ENCODE measurements at places on chromosomes 12 and 14.

- DNase-seq: peak; percentile 49
These were observed 24.5 kb upstream of the TMCC3 start for GRCh38 chr12:94674835-94675234.

DNA sequence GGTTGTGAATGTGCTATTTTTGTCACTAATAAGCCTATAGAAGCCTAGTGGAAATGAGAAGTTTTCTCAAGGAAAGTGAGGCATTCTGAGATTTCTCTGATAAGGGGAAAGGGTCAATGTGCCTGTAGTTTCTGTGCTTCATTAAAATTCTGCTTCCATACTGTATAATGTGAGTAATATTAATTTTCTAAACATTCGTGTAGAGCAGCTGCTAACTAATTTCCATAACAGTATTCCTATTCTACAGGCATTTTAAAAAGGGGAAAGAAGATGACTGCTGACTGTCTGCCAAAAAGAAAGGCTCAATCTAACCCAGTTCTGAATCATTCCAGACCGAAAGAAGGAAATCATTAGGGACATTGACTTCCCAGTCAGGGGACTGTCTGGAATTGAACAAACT, 293.3 kb upstream of the TMPO start:
- no peak for DNase-seq

DNA sequence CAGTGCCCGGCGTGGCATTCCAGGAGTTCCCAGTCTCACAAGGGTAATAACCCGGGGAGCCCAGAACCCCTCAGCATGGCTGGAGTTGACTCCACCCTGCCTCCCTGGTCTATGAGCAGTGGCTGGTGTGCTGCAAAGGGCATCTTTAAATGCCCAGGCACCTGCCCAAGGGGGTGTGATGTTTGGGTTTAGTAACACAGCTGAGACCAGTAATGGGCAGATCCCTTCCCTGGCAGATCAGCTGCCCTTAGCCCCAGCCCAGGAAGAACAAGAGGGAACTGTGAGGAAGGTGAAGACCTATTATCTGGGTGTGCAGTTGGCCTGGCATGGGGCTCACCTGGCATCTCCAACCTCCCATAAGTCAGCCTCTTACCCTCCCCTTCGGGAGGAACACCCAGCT, 35.9 kb downstream of the RBM19 start:
- DNase-seq: no peak

DNA sequence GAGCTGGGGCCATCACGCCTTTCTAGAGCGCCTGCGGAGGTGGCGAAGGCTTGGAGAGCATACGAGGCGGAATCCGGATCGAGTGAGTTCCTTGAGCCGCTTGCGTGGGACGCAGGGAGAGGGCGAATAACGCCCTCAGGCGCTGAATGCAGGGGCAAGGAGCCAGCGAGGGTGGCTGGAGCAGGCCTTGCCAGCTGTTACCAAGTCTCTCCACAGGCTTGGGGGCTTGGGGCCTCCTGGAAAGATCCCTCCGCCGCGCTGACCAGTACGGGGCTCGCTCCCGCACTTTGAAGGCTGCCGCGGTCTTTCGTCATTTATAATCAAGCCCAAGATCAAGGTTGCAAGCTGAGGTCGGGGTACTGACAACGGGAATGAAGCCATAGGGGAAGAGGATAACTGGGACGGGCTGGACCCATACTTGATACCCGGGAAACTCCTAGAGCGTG, 1.2 kb downstream of the FLRT2 start:
- peak; percentile 10 for DNase-seq

GRCh38 chr14:49092345-49092744, 493.8 kb downstream of the RPS29 start:
- DNase-seq: no peak

- peak; percentile 31 for DNase-seq
These were observed 59.7 kb downstream of the DAO start for GRCh38 chr12:108939594-108939993.

GRCh38 chr14:66000766-66001165, 485.4 kb upstream of the CCDC196 start:
- DNase-seq: no peak

DNA sequence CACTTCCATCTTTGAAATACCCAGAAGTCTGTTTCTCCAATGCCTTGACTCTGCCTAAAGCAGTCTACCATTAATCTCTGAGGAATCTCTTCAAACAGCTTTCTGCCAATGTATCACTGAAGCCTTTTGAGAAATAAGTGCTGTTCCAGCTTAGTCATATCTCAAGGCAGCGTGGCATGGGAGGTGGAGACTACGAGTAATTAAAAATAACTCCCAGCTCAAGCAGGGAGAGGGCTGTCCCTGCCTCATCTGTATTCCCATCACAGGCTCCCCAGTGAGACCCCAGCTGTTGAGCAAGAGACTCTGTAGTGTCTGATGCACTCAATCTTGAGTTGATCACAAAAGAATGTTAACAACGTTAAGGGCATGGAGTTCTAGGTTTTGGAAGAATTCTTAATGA, 700.6 kb downstream of the DIO2 start:
- no peak for DNase-seq

GRCh38 chr12:7787574-7788293, 1.5 kb upstream of the NANOG start:
- no peak for DNase-seq

DNA sequence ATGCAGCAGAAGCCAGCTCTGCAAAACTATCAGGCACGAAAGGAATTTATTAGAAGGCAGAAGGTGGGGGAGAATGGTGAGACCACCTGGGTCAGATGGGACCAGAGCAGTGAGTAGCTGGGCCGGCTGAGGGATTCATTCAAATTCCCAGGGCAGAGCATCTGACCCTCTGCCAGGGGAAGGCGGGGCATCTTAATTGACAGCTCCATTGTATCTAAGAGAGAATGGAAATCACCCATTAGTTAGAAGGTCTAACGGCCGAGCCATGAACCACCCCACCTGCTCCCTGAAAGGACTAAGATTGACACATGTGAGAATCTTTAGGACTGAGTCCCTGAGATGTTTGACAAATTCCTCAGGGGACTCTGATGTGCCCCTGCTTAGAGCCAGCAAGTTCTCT, 83.7 kb downstream of the PHETA1 start:
- no peak for DNase-seq
